ENCODE measurements at places on chromosomes 12 and 14.

GRCh38 chr12:14284184-14284722 lies 81.2 kb upstream of the ATF7IP start:
- no peak for DNase-seq

DNA sequence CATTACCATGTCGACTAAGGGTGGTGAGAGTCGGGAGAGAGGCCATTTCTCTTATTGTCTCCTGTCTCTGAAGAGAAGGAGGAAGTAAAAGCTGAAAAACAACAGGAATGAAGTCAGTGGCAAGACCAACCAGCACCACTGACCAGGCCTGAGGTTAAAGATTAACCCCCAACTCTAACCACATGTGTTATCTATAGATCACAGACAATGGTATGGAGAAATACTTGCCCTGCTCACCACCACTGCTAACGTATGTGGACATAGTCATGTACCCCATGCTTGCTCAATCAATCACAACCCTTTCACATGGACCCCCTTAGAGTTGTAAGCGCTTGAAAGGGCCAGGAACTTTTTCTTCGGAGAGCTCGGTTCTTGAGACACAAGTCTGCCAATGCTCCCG lies 690.9 kb upstream of the LMO3 start:
- no peak for DNase-seq

DNA sequence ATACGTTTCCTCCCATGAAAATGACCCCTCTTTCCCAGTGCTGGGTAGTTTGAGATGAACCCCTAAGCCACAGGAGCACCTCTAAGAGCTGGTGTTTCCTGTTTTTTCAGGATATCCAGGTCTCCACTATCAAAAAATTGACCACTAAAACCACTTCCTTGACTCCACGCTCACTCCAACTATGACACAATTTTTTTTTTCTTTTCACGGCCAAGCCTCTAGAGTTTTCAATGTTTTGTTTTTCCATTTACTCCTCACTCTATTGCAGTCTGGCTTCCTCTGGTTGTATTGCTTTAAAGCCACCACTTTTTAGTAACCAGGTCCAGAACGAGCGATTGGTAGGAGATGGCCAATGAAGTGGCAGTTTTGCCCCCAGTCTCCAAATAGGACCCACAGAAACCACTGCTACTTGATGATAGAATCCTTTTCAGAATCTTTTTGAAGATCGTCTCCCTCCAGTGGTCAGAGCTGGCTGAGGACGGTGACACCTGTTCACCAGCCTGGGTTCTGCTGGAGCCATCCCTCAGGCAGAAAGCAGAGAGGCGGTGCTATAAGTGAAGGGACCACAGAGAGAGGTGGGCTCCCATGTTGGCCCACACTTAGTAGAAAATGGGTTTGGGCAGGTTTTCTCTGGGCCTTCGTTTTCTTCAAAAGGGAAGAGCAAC lies 454.4 kb downstream of the VRK1 start:
- DNase-seq: no peak

DNA sequence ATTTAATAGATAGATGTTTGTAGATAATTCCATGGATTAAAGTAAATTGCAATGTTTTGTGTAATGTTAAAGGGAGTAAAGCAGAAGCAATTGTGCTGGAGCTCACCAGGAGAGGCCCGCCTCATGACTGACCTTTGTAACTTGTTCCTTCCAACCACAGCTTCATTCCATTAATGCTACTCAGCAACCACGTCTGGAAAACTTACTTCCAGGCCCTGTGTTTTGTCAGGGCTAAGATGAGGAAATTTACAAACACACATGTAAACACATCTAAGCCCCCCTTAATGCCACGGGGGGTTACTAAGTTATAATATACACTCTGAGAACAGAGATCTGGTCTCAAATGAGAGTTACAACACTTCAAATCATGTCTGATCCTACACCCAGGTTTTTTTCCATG lies 12.4 kb downstream of the LUM start:
- no peak for DNase-seq

- no peak for DNase-seq
These were observed 1.5 kb downstream of the BMAL2 start for GRCh38 chr12:27334042-27334720.

DNA sequence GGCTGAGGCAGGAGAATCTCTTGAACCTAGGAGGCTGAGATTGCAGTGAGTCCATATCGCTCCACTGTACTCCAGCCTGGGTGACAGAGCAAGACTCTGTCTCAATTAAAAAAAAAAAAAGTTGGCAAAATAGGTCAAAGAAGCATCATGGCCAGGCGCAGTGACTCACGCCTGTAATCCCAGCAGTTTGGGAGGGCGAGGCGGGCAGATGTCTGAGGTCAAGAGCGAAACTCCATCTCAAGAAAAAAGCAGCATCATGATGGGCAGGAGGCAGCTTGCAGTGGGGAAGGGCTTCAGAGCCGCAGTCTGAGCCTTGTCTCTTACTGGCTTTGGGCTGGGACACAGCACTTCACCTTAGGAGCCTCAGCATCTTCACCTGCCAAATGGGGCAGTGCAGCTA lies 21.4 kb downstream of the TEAD4 start:
- no peak for DNase-seq
